8988T (cell line): ENCODE measurements at places on chromosomes 7 and 10.

DNA sequence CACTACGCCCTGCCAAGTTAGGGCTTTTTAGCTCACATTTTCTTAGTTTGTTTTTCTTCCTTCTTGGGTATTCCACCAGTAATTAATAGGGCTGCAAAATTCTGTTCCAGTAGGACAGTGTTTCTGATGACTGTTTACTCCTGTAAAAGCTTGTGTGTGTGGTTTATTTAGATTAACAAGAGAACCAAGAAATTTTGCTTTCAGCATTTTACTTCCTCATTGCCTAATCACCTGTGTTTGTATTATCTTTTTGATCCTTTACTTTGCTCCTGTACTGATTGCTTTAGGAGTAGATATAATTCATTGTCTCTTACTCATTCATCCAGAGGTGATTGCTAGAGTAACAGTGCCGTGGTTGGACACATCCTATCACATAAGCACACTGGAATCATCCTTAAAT is 27.7 kb downstream of the TDRD1 start:
- no peak for DNase-seq

- DNase-seq = no peak
Measured at GRCh38 chr10:114526126-114526503, 121.8 kb upstream of the AFAP1L2 start.

GRCh38 chr10:98403812-98404504 is 11.0 kb downstream of the PYROXD2 start:
- no peak for DNase-seq

GRCh38 chr10:13961097-13961496 is 369.6 kb downstream of the FRMD4A start:
- no peak for DNase-seq

DNA sequence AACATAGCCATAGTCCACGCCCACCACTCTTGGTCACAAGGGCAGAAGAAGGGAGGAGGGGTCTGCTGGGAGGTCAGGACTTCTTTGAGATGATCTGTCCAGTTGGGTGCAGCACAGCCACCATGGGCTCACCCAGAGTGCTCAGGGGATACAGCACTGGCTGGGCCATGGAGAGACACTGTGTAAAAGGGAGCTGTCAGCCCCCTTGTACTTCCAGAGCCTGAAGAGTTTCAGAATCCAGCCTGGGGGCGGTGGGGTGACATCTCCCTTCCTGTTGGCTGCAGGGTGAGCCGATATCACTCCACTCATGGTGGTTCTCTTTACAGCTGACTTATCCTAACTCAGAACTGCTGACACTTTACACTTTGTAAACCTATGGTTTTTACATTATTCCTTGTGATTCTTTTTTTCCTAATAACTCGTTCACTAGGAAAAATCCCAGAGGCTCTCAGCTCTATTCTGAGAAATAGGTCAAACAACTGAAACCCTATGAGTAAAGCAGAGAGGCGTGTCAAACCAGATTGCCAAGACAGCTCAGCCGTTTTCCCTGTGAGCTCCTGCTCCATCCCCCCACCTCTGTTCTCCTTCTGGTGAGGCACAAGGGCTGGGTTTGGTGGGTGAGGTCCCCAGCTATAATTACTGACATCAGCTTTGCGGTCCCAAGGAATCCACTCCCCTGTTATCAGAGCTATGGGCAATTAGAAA is 3.2 kb upstream of the MRPS24 start:
- no peak for DNase-seq

DNA sequence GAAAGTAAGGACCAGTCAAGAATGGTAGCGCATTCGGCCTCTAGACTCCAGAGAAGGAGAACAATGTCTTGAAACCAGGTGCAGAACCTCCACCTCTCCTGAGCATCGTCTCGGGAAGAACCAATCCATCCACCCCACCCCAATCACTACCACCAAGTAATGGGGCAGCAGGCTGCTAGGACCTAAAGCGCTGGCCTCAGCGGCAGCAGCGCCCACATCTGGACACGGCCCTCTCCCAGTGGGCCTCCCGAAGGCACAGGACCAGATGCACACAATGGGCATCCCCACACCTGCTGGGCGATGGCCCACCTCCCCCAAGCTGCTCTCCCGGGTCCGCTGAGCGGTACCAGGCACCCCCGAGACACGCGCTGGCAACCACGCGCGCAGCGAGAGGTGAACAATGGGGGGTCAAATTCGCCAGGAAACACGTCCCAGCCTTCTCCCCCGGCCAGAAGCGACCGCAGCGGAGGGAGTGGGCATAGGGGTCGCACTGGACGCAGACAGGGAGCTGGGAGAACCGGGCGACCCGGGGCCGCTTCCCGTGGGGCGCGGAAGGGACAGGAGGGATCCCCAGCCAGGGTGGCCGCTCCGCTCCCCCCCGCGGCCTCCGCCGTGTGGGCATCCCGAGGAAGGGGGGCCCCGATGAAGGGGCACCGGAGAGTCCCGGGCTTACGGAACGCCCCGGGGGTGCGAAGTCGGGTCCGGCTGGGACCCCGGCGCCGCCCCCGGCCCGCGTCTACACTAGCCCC is 506 bp downstream of the CTTNBP2 start:
- no peak for DNase-seq
